ENCODE measurements at places on chromosomes 12 and 14. TPM values are rescaled to one million over a fixed set of nuclear protein-coding genes. Genes with fewer than 3 reads are reported as not detected.

DNA sequence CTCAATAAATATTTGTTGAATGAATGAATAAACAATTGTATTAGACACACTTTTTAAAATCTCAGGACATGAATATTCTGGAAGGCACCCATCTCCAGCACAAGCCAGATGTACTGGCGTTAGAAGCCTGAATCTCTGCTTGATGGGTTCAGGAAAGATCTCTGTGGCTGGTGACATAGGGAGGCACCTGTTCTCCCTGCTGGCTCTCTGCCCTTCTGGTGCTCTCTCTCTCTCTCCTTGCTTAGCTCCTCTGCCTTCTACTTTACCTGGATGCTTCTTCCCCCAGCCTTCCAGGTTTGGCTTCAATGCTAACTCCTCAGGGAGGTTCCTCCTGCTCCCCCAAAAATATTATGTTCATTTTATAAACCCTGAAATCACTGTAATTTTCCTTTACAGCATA lies 1.5 kb downstream of the CYP46A1 start:
- DNase-seq = no peak

GRCh38 chr14:92122351-92122677 lies 545 bp downstream of the CPSF2 start:
- DNase-seq = no peak

DNA sequence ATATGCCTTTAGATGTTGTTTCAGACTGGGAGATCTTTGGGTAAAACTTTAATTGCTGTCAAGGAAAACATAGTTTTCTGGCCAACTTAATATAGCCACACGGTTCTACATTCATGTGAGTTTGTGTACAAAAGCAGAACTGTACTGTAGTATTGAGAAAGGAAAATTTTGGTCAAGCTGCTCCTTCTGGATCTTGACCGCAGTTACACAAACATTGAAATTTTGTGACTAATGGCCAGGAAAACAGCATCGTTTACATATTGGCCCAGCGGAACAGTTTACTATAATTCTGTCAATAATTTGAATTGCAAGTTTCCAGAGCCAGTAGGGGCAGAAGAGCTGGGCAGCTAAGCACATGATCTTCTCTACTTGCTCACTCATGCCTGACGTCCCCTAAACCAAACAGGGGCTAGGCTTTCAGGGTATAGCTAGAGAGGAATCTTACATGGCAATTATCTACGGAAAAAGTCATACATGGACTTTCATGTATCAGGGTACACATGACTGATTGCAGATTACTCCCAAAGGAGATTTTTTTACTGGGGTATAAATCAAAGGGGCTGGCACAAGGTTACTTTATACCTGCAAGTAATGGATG lies 11.4 kb upstream of the ART4 start:
- no peak for DNase-seq

DNA sequence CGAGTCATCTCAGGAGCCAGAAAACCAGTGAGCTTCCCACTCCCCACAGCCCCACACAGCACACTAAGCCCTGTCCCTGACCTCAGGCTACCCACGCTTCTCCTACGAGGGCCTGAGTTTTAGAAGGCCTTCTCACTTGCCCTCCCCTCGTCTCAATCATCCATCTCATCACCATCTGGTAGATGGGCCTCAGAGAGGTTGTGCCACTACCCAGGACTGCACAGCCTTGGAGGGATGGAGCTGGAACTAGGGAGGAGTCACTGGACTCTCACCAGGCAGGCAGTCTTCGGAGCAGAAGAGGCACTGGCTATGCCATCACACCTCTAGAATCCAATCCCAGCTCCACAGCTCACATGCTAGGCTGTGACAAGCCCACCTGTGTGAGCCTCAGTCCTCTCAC lies 52.3 kb downstream of the ITPK1 start:
- no peak for DNase-seq

GRCh38 chr14:98953551-98954348 lies 318.2 kb downstream of the BCL11B start:
- DNase-seq = peak; percentile 79

- no peak for DNase-seq
These were observed 11.0 kb upstream of the GSG1 start for GRCh38 chr12:13114251-13115052.

DNA sequence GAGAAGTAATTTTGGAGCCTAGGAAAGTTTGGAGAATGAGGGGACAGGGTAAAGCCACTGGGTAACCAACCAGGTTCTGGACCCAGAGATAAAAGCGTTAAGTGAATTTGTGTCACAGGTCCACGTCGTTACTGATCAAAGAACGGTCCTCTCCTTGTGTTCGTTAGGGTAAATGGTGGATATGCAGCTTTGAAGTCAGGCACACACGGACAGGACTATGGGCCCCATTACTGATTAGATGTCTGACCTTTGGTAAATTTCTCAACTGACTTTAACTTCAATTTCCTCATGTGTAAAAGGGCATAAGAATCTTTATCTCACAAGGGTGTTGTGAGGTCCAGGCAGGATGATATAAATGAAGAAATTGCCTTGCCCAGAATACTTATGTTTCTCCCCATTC lies 76.6 kb downstream of the EMP1 start:
- DNase-seq = no peak

- no peak for DNase-seq
These were observed 11.3 kb upstream of the ERP27 start for GRCh38 chr12:14949631-14950030.

GRCh38 chr12:45622210-45622937 lies 107.1 kb upstream of the ARID2 start:
- no peak for DNase-seq

DDN gene
- not detected for total RNA-seq

KRT74 gene
- total RNA-seq = not detected

NPFF gene
- total RNA-seq = not detected

GALNT16 gene
- 11.7 TPM for total RNA-seq

SLC2A3 gene
- total RNA-seq = 262 TPM
